Calu3 (cell line): ENCODE measurements at places on chromosomes 13 and 19. TPM values are rescaled to one million over a fixed set of nuclear protein-coding genes. Genes with fewer than 3 reads are reported as not detected.

DNA sequence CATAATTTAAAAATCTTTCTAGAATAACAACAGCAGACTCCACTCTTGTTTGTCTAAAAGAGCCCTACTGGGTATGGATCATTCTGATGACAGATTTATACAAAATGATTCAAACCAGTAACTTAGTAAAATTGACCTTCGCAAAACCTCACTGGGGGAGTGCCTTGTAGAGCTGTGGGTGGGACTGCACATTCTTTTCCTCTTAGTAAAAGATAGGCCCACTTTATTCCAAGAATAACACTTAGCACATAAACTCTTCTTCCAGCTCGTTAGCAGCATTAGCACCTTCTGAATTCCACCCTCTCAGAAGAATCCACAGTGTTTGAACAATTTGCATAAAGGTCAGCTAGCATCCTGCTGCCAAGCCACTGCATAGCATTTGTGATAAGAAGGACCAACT is 106.8 kb downstream of the STOML3 start:
- H3K27ac ChIP-seq: no peak overlapping the region
- DNase-seq: no peak
- H3K27me3 ChIP-seq: no peaks in the 10 kb centered on the region
- H3K36me3 ChIP-seq: no peaks in the 10 kb centered on the region

DNA sequence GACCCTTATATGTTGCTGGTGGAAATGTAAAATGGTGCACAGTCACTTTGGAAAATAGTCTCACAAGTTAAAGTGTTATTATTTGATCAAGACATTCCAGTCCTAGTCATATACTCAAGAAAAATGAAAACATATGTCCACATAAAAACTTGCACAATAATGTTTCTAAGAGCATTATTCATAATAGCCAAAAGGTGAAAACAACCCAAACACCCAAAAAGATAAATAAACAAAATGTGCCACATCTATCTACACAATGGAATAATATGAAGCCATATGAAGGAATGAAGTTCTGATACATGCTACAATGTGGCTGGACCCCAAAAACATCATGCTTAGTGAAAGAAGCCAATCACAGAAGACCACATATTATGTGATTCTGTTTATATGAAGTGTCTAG is 14.4 kb upstream of the AKAP8 start:
- H3K4me3 ChIP-seq: no peak overlapping the region
- no peak for DNase-seq
- H3K27me3 ChIP-seq: no peaks in the 10 kb centered on the region
- H3K36me3 ChIP-seq: peaks cover 43% of the 10 kb centered on the region
- no peaks in the 10 kb centered on the region for H3K4me1 ChIP-seq
- H3K27ac ChIP-seq: no peak overlapping the region

DNA sequence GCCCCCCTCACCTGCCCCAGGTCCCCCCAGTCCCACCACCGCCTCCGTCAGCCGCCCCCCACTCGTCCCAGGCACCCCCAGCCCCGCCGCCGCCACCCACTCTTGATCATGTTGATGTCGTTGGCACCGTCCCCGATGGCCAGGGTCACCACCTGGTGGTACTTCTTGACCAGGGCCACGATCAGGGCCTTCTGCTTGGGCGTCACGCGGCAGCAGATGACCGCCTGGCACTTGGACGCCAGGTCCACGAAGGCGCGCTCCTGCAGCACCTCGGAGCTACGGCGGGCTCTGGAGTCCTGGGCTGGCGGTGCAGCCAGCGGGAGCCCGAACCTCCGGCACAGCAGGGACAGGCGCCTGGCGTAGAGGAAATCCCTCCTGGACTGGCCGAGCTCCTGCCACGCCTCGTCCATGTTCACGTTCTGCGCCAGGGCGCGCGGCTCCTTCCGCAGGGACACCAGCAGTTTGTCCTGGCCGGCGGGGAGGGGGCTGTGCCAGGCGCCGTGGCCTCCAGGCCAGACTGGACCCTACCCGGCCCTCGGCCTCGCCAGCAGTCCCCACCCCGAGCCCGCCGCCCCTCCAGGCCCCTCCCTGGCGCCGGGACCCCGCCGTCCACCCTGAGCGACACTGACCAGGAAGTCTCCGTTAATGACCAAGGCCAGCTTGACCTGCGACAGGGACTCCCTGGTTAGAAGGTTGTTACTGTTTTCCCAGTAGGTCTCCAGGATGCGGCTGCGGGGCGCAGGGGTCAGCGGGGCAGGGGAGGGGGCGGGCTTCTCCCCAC is 22.6 kb downstream of the ATP8B3 start:
- H3K27me3 ChIP-seq: no peaks in the 10 kb centered on the region
- no peak overlapping the region for H3K27ac ChIP-seq
- no peaks in the 10 kb centered on the region for H3K36me3 ChIP-seq
- H3K4me1 ChIP-seq: no peaks in the 10 kb centered on the region
- no peak overlapping the region for H3K4me3 ChIP-seq

GNA15 gene
- 5.9 and 6.5 TPM in 2 replicates for total RNA-seq

CA11 gene
- total RNA-seq: 2.1 and 5.1 TPM in 2 replicates

ZNF607 gene
- total RNA-seq: 13.5 and 13.7 TPM in 2 replicates
